ENCODE measurements at places on chromosomes 6 and 20. TPM values are rescaled to one million over a fixed set of nuclear protein-coding genes. Genes with fewer than 3 reads are reported as not detected.

The DCDC2 gene
- 0.04 TPM for polyA plus RNA-seq

- no peak overlapping the region for H3K27ac ChIP-seq
- no peaks in the 10 kb centered on the region for H3K36me3 ChIP-seq
- DNase-seq: no peak
- H3K4me3 ChIP-seq: no peak overlapping the region
- H3K4me1 ChIP-seq: peaks cover 40% of the 10 kb centered on the region
These were observed 90.6 kb downstream of the PSMB1 start for GRCh38 chr6:170462366-170463020.

- peaks cover 11% of the 10 kb centered on the region for H3K27me3 ChIP-seq
- no peak for DNase-seq
- no peak overlapping the region for H3K4me3 ChIP-seq
- H3K4me1 ChIP-seq: no peaks in the 10 kb centered on the region
These were observed 3.4 kb upstream of the BPIFB6 start for GRCh38 chr20:33027769-33028751.

DNA sequence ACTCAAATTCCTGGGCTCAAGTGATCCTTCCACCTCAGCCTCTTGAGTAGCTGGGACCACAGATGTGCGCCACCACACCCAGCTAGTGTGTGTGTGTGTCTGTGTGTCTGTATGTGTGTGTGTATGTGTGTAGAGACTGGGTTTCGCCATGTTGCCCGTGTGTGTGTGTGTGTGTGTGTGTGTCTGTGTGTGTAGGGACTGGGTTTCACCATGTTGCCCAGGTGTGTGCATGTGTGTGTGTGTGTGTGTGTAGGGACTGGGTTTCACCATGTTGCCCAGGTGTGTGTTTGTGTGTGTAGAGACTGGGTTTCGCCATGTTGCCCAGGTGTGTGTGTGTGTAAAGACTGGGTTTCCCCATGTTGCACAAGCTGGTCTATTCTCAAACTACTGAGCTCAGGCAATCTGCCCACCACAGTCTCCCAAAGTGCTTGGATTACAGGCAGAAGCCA lies 28.3 kb downstream of the CDK5RAP1 start:
- H3K4me3 ChIP-seq: no peak overlapping the region
- peaks cover 58% of the 10 kb centered on the region for H3K36me3 ChIP-seq
- no peak for DNase-seq
- no peaks in the 10 kb centered on the region for H3K4me1 ChIP-seq
- H3K27ac ChIP-seq: no peak overlapping the region

GRCh38 chr6:157244780-157245179 lies 78.5 kb downstream of the TMEM242 start:
- peaks cover 44% of the 10 kb centered on the region for H3K4me1 ChIP-seq
- peaks cover 5% of the 10 kb centered on the region for H3K27me3 ChIP-seq
- H3K36me3 ChIP-seq: no peaks in the 10 kb centered on the region
- no peak for DNase-seq

The CYP24A1 gene
- polyA plus RNA-seq: 0.72 TPM

DNA sequence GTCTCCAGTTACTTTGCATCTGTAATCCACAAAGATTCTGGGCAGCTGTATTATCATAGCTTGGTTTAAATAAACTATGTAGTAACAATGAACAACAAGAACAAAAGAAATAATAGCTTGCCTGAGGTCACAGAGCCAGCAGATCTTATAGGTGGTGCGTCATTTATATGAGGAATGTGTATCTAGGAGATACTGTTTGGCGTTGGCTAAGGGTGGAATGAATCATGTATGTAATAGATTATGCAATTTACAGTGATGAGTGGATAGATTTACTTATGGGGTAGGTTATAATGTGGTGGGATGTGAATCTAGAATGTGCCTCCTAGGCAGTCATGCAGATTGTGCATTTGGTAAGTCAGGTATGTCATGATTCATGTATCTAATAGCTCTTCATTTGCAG lies 42.8 kb downstream of the HNF4A start:
- no peak for DNase-seq
- no peaks in the 10 kb centered on the region for H3K36me3 ChIP-seq
- H3K4me1 ChIP-seq: no peaks in the 10 kb centered on the region
- no peak overlapping the region for H3K4me3 ChIP-seq
- H3K27ac ChIP-seq: no peak overlapping the region
- peaks cover 21% of the 10 kb centered on the region for H3K27me3 ChIP-seq

DNA sequence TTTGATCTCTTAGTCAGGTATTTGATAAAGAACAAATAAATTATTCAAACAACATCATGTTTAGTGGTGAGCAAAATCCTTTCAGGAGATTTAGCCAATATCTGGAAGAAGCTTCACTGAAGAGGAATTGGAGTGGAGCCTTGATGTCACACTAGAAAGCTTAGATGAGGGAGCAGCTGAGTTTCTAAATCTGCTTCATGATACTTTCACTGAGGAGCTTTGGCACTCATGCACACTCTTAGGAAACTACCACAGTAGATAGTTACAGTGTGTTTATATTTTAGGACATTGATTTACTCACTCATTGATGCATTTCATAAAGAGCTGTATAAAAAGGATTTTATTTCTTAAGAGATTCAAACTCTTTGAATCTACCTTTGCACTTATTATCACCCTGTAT lies 366.2 kb upstream of the BTBD3 start:
- peak overlapping the region; percentile 44 for H3K27ac ChIP-seq
- peak; percentile 44 for DNase-seq
- no peaks in the 10 kb centered on the region for H3K27me3 ChIP-seq
- no peaks in the 10 kb centered on the region for H3K36me3 ChIP-seq
- H3K4me3 ChIP-seq: no peak overlapping the region

- no peaks in the 10 kb centered on the region for H3K36me3 ChIP-seq
- H3K27me3 ChIP-seq: no peaks in the 10 kb centered on the region
- no peaks in the 10 kb centered on the region for H3K4me1 ChIP-seq
- no peak for DNase-seq
These were observed 130.8 kb upstream of the SLC22A23 start for GRCh38 chr6:3587660-3588059.

The CEP43 gene
- 9.4 TPM for polyA plus RNA-seq

The MAK gene
- polyA plus RNA-seq: 0.65 TPM

DNA sequence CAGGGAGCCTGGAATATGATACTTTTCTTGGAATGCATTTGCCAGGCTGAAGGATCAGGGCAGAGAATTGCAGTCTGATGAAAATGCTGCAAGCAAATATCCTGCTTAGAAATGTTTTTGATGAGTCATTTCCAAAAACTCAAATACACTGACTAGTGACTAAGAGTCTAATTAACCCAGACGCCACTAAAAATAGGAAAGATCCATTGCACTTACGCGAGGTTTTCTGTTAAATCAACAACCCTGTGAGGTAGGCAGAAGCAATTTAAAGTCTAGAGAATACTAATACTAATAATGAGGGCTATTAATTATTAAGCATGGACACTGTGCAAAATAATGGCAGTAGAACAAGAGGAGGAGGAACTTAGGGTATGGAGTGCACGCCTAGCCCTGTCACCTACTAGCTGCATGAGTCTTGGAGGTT lies 130.1 kb upstream of the DOK5 start:
- no peak overlapping the region for H3K4me3 ChIP-seq
- H3K36me3 ChIP-seq: no peaks in the 10 kb centered on the region
- H3K4me1 ChIP-seq: no peaks in the 10 kb centered on the region
- no peak for DNase-seq

DNA sequence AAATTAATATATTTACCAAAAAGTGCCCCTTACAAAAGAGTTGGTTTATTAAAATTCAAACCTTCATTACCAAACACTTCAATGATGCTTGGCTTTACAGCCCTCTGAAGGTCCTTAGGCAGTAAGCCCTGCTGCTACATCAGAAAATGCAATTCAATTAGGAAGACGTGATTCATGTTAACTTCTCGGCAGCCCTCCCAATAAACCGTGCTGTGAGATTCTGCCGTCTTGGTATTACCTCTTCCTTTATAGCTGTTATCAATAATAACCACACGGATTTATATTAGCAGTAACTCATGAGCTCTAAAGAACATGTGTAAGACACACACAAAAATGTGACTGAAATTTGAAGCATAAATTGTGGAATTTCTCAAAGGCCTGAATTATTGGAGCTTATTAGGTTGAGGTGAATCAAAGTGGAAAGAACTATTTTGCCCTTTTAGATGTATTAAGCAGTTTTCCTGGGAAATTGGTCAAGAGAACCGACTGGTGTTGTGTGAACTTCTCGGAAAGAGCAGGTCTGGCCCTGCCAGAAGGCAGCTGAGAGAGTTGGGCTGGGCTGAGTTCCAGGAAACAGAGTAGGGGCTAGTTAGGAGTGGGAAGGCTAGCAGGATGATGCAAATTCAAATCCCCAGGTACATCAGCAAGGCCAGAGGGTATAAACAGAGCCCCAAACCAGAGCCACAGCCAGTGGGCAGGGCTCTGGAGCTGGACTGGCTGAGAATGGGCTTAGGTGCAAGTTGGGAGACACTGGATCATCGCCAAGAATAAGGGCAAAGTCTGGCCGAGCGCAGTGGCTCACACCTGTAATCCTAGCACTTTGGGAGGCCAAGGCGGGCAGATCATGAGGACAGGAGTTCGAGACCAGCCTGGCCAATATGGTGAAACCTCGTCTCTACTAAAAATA lies 33.1 kb downstream of the FGD2 start:
- H3K27ac ChIP-seq: peak overlapping the region; percentile 32
- peaks cover 2% of the 10 kb centered on the region for H3K4me1 ChIP-seq
- H3K4me3 ChIP-seq: no peak overlapping the region
- peak; percentile 96 for DNase-seq
- no peaks in the 10 kb centered on the region for H3K27me3 ChIP-seq
- no peaks in the 10 kb centered on the region for H3K36me3 ChIP-seq

GRCh38 chr6:170231293-170232185 lies 59.3 kb downstream of the DLL1 start:
- no peak overlapping the region for H3K4me3 ChIP-seq
- no peak overlapping the region for H3K27ac ChIP-seq
- peaks cover 51% of the 10 kb centered on the region for H3K4me1 ChIP-seq
- H3K36me3 ChIP-seq: no peaks in the 10 kb centered on the region

The PIM1 gene
- 21.6 TPM for polyA plus RNA-seq

Data from muscle of leg (tissue), 16 donors.